ENCODE measurements at places on chromosomes 5 and 9.

DNA sequence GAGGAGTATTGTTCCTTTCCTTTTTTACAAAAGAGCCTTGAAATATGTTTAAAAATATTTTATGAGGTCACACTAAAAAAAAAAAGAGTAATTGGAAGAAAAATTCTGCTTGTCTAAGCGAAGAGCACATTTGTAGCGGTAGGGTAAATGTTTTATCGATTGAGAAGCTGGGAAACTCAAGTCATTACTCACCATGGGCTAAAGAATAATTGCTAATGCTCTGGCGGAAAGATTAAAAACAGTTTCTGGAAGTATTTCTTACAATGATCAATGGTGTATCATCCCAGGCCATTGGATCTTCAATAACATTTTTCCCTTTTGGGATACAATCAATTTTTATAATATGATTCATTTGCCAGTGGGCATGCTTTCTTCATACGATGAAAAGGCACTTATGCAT, 450.0 kb downstream of the RASEF start:
- DNase-seq, result no peak

DNA sequence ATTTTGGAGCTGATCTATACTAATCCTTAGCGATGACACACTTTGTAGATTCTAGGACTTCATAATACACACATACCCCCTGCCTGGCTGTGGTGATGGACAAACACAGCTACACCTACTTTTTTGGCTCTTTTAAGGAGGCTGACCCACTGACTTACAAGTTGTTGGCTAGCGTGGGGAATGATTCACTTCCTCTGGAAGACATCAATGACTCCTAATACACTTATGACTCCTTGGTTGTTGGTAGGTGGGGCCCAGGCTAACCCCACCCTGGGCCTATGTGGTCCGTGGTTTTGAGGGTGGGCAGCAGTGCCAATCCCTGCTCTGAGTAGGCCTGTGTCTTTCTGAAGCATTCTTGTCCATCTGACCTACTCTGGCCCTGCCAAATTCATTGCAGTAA, 144.4 kb downstream of the SLC12A2 start:
- no peak for DNase-seq

GRCh38 chr9:97954550-97954989, 16.6 kb upstream of the HEMGN start:
- DNase-seq, result peak; percentile 77

- no peak for DNase-seq
These were observed 12.9 kb downstream of the NIPSNAP3B start for GRCh38 chr9:104776797-104777196.

DNA sequence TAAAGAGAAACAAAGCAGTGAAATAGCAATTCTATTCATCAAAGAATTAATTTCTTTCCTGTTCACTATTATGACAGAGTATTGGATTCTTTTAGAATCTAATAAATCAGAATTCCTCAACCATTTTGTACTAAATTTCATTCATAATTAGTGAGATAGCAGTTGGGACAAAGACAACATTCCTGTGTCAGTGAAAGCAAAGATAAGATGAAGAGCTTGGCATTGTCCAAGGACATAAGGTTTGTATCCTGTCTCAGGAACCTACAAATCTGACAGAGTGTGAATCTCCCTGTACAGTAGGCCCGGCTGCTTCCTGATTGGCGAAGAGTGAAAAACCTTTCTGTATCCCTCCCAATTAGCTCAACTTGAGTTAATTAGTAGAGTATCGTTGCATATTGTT, 349.1 kb downstream of the ISL1 start:
- DNase-seq, result no peak

DNA sequence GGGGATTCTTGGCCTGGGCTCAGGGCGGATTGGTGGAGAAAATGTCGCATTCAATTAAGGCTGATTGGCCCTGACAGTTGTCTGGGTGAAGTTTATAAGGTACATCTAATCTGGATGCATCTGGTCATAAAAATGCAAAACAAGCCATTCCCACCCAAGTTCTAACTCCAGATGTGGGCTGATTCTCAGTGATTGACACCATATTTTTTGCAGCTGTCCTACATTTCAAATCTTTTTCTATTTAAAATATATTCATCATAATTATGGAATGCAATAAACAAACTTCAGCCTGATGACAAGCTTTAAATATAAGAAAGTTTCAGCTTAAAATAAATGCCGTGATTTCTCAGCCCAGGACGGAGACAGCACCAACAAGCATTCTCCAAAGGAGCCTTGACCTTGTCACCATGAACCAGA, 146.4 kb upstream of the SMIM23 start:
- DNase-seq, result no peak

DNA sequence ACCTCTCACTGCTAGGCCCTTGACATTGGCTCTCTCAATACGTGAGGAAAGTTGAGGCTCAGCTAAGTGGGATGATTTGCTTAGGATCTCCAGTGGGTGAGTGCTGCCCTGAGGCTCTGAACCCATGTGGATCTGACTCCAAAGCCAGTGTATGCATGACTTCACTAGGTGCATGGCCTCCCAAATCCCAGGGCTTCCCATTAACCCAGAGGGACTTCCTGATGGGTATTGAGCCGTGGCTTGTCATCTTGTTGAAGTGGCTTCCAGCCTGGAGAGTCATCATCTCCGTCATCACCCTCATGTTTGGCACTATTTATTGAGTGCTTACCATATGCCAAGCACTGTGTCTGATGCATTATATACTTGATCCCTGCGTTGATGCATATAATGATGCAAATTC, 37.3 kb upstream of the TEX48 start:
- DNase-seq, result no peak

GRCh38 chr5:164481270-164481669, 975.9 kb downstream of the MAT2B start:
- no peak for DNase-seq

DNA sequence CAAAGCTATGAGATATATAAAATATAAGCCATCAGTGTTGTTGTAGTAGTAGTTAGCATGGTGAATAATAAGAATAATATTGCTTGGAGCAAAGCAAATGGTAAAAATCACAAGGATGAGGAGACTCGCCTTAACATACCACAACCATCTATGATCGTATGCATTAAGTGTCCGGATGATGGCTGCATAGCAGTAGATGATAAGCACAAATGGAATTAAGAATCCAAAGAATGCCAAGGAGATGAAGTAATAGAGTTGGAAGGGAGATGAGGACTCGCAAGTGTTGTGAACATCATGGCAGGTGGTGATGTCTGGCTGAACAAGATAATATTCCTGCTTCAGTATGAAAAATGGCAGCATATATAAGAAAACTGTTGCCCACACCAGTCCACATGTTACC, 5.5 kb downstream of the F2RL2 start:
- no peak for DNase-seq

- DNase-seq, result no peak
These were observed 230.3 kb upstream of the TBCA start for GRCh38 chr5:78006449-78006848.

- DNase-seq, result no peak
These were observed 40.4 kb upstream of the HSPB3 start for GRCh38 chr5:54415147-54415546.

GRCh38 chr5:178899289-178899688, 3.6 kb downstream of the ZFP2 start:
- no peak for DNase-seq

DNA sequence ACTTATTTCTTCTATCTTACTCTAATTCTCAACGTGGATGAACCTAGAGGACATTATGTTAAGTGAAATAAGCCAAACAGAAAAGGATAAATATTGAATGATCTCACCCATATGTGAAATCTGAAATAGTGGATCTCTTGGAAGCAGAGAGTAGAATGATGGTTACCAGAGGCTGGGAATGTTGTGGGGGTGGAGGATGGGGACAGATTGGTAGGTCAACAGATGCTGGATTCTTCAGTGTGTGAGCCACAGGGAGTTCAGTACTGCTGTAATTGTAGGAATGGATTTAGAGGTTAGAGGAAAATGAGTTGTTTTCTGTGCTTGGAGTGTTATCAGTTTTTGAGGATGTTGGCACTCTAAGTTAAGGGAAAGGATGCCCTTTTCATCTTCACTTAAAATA, 190.6 kb downstream of the FBXL7 start:
- no peak for DNase-seq

DNA sequence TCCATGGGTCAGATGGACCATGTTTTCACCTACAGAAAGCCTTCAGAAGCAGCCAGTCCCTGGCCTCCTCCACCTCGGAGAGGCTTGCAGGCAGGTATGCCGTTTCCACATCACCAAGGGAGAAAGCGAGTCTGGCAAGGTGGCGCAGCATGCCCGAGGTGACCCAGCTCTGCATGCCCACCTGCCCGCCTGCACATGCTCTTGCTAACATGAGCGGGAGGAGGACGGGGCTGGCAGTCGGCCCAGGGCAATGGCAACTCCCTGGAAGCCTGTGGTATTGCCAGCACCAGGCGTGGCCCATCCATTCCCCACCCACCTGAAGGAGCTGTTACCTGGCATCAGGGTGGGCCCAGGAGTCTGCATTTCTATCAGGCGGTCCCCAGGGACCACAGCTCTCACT, 3.3 kb upstream of the NINJ1 start:
- DNase-seq, result no peak

DNA sequence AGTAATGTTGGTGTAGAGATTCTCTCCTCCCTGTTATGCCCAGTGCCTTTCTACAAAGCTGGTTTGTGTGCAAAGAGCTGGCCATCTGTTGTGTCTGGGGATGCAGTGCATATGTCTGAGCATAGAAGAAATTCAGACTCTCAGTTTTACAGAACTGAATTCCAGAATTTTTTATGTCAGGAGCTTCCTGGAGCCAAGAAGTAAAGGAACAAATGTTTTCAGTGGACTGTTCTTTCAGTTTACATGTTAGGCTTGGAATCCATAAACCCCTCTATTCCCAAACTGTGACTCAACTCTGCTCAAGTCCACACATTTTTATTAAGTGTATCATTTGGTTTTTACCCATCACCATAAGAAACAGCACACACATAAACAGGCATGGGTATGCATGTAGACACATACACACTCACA, 366.0 kb downstream of the BRINP1 start:
- no peak for DNase-seq

GRCh38 chr5:61823065-61823464, 482.9 kb upstream of the KIF2A start:
- DNase-seq, result no peak

- DNase-seq, result no peak
These were observed 1146.2 kb downstream of the CDH9 start for GRCh38 chr5:25892211-25892610.

DNA sequence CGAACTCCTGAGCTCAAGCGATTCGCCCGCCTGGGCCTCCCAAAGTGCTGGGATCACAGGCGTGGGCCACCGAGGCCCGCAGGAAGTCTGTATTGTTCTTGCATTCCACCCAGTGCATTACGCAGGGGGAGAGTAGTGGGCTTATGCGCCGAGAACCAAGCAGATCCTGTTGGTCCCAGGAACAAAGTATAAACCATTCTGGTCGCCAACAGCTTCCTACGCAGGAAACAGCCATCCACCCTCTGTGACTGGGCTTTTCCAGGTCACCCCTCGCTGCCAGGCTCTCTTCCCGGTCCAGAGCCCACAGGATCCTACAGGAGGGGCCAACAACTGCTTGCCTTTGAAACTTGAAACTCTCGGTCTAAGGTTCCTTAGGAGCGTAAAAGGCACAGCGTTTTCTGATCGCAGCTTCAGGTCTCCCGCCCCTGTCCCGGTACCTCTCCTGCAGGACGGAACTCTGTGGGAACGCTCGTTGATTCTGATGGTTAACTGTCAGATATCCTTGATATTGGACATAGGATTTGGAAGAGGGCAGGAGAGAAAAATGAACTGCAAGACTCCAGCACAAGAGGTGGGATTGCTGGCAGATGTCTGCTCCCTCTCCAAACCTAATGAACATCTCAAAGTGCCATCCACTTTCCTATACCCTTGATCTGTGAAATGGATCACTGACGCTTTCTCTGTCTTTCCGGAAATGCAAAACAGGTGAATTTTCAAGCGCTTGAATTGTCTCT, 4.2 kb upstream of the ANXA2R start:
- no peak for DNase-seq

DNA sequence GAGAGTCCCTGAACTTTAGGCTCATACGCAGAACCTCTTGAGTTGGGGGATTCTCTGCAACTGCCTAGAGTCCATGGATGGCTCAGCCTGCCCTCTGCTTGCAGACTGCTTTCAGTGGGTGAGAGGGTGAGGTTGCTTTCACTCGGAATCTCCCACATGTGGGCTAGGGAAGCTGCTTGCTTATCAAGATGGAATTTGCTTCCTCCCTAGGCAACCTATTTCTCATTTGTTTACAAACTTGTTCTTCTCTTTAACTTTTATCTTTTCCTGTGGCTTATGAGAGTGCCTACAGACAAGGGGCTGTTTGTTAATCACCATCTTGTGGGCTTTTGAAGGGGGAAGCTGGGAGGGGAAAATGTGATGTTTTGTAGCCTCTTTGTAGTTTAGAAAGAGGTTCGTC, 10.0 kb downstream of the TLE4 start:
- DNase-seq, result no peak

GRCh38 chr9:28927691-28928090, 1354.4 kb upstream of the C9orf72 start:
- DNase-seq, result no peak

- no peak for DNase-seq
These were observed 576.3 kb downstream of the PDE4D start for GRCh38 chr5:59317023-59317773.

- DNase-seq, result no peak
These were observed 177.3 kb downstream of the C9orf152 start for GRCh38 chr9:110030632-110031031.

DNA sequence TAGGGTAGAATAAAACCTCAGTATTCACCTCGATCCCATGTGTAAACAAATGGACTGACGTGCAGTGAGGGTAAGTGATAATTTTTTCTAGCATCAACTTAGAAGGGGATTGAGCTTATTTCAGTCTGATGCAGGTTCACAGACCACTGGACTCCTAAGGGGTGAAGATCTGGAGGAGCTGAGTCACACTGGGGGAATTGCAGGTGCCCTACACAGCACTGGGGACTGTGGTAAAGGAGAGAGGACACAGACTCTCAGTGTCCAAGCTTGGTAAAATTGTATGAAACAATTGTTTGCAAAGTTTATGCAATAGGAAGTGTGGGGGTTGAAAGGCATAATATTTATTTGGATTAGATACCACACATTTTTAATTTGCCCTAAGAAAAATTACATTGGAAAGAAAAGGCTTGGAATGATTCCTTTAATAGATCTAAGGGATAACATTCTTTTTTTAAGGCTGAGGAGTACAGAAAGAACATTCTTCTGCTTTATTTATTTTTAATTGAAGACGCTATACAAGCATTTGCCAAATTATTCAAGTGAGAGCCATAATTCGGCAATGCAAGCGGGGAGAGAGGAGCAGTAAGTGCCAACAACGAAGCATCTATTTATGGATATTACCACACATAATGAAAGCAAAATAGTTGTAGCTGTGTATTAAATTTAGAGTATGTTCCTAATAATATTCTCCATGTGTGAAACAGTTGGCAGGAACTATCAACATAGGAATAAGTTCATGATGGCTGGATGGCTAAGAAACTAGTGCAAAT, 766.9 kb upstream of the ADAMTS16 start:
- no peak for DNase-seq

GRCh38 chr5:179803651-179804554, 2.8 kb downstream of the MGAT4B start:
- no peak for DNase-seq

DNA sequence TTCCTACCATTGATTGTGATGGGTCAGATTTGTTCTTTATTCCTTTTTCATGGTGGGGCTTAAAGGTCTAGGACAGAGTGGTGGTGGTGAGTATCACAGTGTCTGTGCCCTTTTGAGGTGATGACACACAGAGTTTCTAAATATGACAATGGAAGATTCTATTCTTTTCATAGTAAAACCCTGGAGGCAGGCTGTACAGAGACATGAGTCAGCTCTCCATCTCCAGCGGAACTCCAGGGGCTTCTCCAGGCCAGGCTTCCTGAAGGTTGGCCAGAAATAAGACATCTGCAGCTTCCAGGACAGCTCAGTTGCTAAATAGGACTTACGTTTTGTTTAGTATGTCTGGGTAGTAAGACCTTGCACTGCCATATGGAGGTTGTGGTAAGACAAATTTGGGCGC, 229.5 kb downstream of the CD180 start:
- no peak for DNase-seq
